ENCODE measurements at places on chromosomes 11 and 22.

DNA sequence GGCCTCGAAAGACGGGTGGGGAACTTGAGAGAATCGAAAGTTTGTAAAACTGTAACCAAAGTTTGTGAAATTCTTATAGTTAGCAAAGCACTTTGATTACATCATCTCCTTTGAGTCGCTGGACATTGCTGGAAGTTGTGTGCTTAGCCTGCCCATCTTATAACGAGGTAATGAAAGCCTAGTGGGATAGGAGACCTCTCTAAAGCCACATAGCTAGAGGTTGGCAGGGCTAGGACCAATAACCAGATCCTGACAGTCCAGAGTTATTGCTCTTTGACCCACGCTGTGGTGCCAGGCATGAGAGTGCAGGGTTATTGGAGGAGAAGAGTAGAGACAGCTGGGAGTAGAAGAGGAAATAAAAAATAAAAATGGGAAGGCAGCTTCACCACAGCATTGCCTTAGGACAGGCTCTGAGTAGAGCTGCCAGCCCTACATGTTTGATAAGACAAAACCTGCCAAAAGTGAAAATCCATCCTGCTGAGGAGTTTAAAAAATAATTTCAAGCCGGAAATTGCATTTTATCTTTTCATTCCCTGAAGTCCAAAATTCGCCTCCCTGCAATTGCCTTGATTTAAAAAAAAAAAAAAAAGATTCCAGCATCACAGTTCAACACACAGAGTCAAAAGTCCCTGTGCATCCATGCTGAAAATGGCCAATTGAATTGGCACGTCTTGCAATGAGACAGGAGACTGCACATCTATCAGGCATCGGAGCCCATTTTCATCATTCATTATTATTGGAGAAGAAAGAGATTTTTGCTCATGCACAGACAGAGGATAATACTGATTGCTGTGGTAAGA lies 225.5 kb upstream of the POU2AF2 start:
- DNase-seq, result no peak

- no peak for DNase-seq
These were observed 237.6 kb downstream of the ETS1 start for GRCh38 chr11:128349650-128350299.

DNA sequence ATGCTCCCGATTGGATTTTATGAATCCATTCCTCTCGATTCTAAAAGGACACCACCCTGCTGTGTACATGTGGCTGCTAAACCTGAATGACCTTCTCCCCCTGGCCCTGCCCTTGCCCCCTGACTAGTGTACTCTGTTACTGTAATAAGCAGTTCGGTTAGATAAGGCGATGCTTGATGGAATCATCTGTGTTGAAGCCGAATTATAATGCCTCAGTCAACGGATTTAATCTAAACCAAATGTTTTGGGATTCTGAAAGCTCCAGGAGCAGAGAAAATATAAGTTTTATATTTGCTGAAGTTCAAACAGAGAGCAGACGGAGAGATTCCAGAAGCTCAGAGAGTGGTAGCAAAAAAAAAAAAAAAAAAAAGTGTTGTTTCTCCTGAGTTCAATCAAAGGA lies 275.4 kb upstream of the MPPED2 start:
- no peak for DNase-seq

DNA sequence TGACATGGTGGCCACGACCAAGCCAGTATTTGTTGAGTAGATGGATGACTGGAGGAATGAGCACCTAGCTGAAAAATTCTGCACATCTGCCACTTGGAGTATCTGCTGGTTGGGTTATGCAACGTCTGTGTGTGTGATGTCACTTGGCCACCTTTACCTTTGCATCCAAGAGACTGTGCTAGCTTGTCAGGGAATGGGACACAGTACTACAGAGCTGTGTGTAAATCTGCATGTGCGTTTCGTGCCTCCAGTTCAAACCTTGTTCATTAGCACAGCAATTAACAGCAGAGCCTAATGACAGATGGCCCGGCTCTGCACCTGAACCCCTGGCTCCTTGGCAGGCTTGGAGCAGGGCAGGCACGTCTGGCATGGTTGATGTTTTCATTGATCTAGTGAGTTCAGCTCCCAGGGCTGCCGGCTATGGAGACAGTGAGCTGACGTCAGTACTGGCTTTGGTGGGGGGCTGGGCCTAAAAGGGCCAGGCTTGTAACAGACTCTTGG lies 188.4 kb upstream of the NAV2 start:
- DNase-seq, result no peak

DNA sequence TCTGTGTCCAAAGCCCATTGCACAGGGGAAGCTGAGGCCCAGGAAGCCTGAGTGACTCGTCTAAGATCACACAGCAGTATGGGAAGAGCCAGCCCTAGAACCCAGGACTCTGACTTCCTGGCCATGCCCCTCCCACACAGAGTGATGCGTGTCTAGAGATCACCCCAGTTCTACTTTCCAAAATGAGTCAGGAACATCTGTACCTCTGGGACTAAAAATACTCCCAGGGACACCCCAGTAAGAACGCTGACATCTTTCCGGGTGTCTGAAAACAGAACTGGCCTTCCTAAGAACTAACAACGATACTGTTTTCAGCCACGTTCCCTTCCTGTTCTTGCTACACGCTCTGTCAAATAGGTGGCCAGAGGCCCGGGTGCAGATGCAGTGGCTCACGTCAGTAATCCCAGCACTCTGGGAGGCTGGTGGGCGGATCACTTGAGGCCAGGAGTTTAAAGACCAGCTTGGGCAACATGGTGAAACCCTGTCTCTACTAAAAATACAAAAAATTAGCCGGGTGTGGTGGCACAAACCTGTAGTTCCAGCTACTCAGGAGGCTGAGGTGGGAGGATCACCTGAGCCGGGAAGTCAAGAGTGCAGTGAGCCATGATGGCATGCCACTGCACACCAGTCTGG lies 21.7 kb upstream of the PDGFB start:
- no peak for DNase-seq

DNA sequence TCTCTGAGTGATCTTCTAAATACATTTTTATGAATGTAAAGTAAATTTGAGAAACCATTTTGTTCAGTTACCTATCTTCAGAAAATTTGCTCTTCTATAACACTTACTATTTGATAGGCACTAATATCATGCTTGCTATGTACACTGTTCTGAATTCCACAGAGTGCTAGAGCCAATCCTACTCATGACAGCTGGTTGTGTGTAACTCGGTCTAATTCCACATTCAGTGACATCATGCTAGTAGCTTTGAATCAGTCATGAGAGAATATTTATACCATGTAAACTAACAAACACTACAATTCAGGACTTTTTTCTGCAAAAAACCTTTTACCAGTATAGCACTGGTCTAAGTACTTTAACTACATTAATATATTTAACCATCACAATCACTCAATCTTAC lies 902.9 kb downstream of the DLG2 start:
- no peak for DNase-seq

DNA sequence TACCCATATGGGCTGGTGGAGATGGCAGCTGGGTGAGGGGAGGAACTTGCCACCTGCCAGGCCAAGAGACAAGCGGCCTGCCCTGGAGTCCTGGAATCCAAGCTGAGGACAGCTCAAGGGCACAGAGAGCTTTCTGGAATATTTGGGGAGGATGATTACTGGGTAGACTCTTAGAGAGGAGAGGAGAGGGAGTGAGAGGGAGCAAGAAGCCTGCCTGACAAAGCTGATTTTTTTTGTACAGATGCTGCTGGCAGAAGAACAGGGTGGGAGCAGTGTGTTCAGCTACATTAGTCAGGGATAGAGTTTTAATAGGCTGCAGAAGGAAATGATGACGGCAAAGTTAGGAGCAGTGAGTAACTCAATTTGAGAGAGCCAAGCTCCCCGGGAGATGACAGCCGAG lies 299.3 kb downstream of the NXPE2 start:
- DNase-seq, result no peak

GRCh38 chr11:27722117-27722952 lies 22.1 kb upstream of the BDNF start:
- no peak for DNase-seq
